ENCODE measurements at places on chromosomes 16 and 17.

- no peak for DNase-seq
Measured at GRCh38 chr17:48791128-48792032, 25.6 kb downstream of the TTLL6 start.

DNA sequence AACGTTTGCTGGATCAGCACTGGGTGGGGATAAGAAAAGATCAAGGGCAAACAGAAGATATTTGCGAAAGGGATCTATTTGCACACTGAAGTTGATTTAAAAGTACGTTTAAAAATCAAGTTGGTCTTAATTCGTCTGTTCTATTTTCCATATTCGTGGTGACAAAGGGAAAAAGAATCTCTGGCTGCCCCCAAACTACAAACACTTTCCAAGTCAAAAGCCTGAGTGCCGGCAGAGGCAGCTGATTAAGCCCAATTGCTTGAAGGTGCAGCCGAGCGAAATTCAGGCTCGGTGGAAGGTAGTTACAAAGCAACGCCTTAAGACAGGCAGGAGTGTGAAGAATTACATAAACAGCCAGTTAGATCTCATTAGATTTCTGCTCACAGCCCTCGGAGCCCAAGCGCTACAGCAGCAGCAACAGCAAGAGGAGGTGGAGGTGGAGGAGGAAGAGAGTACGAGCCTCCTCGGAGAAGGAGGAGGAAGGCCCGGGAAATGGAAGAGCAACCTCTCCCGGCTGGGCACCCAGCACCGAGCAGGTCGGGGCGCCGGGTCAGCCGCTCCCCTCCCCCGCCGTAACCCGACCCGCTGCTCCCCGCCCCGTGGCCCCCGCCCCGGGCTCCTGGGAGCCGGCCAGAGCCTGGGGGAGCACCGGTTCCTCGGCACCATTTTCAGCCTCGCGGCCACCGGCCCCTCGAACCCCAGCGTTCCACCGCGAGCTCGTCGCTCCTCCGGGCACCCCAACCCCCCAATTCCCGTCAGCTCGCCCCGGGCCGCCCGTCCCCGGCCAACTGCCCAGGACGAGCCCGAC lies 890 bp downstream of the TOB1 start:
- no peak for DNase-seq

DNA sequence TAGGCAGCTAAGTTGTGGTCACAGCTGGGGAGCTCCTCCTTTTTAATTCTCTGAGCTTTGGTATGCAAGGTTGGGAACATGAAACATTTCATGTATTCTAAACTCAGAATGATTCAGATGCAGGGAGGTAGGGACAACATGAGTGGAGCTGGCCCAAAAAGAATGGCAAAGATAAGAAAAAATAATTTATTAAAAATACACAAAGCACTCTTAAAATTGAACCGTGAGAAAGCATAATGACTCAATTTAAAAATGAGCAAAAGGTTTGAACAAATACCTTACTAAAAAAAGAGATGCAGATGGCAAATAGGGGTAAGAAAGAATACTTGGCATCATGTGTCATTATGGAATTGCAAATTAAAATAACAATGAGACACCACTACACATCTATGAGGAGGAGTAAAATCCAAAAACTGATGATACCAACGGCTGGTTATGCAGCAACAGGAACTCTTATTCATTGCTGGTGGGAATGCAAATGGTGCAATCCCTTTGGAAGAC lies 175.6 kb upstream of the IRX3 start:
- DNase-seq, result no peak

DNA sequence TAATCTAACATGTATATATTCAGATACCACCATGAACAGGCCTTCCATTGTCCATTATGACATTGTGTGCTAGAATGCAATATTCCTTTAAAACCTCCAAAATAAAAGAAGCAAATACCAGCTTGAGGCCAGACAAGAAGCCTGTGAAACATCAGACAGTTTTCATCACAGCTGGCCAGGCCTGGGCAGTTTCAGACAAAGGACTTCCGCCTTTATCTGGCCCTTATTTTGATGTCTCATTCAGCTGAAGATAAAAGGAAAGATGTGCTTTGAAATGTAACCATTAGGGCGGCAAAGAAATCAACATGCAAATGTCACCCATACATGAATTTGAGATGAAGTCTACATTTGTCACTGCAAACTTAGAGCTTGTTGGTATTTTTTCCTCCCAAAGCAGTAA lies 737.5 kb downstream of the KCNJ2 start:
- DNase-seq, result no peak

- no peak for DNase-seq
Measured at GRCh38 chr17:81245024-81245664, 6.0 kb downstream of the NDUFAF8 start.

DNA sequence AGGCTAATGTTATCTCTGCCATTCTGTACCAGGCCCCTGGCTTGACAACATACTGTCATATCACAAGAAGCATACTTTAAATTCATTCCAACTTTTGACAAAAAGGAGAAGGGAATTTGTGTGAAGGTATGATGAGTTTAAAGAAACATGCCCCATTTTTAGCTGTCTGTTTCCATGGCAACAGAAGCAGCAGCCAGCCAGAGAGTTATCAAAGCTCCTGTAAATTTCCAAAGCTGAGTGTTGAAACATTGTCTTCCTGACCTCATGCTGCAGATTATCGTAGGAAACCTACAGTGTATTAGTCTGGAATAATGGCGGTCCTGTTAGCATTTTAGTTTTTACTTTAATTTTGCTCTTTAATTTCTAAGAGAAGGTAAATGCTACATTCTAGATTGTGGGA lies 124.9 kb downstream of the MRTFB start:
- no peak for DNase-seq

DNA sequence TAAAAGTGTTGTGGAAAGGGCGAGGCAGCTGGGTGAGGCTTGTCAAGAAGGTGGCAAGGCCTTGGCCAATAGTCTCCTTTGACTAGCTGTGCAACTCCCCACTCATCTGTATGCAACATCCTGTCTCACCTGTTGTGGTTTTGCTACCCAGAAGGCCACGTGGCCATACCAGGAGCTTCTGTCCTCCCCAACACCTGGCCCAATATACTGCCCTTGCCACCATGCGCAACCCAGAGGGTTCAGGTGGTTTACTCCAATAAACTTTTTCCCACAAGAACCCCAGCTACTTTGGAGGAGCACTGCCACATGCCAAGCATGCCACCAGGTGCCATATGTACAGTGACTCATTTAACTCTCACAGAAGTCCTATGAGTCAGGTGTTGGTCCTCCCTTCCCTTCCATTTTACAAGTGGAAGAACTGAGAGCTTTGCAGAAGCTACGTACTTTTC lies 10.2 kb downstream of the MYO19 start:
- no peak for DNase-seq

GRCh38 chr17:44587339-44587738 lies 30.1 kb downstream of the FZD2 start:
- no peak for DNase-seq
